ENCODE measurements at places on chromosomes 16 and 17. TPM values are rescaled to one million over a fixed set of nuclear protein-coding genes. Genes with fewer than 3 reads are reported as not detected.

The HOXB8 gene
- 44.8 TPM for polyA plus RNA-seq

The SOX9 gene
- polyA plus RNA-seq, result 17.8 TPM

The FA2H gene
- 3.1 TPM for polyA plus RNA-seq

The MFAP4 gene
- 178 TPM for polyA plus RNA-seq

The ASGR1 gene
- 6.1 TPM for polyA plus RNA-seq

The RPH3AL gene
- 17.3 TPM for polyA plus RNA-seq

The TBC1D3L gene
- 29.6 TPM for polyA plus RNA-seq

GRCh38 chr17:44928950-44929720, 13.8 kb upstream of the GFAP start:
- DNase-seq, result no peak

- no peak for DNase-seq
Observed at GRCh38 chr17:3683054-3683511, 12.9 kb downstream of the P2RX5 start.

DNA sequence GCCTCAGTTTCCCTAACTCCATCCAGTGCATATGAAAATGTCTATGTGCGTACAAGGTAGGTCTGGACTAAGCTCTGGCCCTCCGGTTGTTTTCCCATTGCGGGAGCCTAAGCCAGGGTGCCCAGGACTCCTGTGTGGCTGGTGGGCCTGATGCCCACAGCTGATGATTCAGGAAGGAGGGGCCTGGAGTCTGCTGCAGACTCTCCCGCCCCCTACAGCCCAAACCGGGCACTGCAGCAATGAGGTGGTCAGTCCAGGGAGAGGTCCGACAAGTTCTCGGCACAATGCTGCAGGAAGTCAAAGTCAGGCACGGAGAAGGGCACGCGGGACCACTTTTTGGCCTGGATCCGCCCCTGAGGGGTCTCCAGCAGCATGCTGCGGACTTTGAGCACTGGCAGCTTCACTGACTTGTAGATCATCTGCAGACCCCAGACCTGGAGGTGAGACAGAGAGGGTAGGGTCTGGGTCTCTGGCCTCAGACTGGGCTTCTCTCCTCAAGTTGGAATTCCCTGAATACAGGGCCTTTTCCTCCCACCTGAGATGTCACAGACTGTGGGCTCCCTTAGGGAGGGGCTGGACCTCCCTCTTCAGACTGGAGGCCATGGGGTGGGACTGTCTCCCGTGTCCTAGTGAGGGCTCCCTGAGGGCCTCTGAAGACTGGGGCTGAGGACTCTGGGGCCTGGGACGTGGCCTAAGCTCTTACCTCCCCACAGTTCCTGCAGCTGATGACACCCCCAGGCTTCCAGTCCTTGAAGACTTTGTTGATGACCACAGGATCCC, 3.4 kb upstream of the ZNF385C start:
- no peak for DNase-seq

- DNase-seq, result no peak
Observed at GRCh38 chr16:30112197-30113030, 923 bp downstream of the GDPD3 start.

DNA sequence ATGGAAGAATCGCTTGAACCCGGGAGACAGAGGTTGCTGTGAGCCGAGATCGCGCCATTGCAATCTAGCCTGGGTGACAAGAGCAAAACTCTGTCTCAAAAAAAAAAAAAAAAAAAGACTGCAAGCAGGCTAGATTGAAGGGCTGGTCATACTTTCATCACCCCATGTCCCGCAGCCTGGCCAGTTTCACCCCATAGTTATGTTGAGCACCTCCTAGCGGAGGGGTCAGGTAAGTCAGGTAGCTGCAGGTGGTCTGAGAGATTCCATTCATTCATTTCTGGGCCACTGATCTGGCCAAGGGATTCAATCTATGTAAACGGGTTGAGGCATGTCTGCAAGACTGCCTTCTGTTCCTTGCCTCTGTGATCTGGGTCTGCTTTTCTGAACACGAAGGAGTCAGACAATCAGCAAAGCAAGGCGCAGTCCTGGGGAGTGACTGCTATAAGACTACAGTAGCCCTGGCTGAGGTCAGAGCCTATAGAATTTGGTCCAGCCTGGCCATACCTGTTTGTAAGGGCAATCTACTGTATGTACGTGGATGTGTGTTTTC, 23.6 kb upstream of the BPTF start:
- no peak for DNase-seq

GRCh38 chr16:11462861-11463260, 117.6 kb downstream of the RMI2 start:
- no peak for DNase-seq

DNA sequence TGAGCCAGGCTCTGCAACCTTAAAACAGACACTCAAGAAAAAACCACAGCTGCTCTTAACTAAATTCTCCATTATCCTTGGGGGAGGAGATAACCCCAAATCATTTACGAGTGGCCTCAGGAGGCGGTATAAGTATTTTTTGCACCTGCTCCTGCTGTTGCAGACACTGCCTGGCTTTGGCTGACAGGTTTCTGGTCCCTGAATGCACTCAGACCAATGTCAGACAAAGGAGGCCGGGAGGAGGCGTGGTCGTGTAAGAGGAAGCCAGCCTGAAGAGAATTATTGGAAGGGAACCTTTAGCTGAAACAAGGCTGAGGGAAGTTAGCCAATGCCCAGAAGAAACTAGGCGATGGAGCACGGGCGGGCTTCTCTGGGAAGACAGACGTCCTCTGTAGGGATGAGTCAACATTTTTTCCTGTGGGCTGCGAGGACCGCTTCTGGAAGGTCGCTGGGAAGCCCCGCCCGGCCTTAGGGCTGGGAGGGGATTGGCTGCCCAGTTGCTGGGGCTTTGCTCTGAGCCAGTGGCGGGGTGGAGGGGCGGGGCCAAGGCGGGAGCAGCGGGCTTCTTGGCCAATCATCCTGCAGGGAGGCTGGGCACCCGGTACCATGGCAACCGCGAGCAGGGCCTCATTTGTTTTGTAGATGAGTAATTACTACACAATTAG, 82.3 kb downstream of the CCDC182 start:
- peak; percentile 90 for DNase-seq

DNA sequence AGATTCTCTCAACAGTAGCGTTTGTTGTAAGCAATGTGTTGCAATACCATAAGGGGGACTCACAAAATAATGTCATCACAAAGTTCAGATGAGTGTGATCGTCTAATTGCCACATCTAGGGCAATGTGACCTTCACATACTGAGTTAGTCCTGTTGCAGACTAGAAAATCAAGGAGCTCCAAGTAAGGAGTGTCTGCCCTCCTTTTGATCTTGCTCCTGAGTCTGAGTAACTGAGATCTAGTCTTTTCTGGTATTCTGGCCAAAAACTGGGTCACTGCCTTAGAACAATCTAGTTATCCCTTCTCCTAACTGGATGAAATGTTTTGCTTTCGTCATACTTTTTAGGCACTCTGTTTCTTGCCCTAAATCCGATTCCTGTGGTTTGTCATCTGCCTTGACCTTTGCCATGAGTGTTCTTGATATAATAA, 712.1 kb downstream of the CDH11 start:
- DNase-seq, result no peak

DNA sequence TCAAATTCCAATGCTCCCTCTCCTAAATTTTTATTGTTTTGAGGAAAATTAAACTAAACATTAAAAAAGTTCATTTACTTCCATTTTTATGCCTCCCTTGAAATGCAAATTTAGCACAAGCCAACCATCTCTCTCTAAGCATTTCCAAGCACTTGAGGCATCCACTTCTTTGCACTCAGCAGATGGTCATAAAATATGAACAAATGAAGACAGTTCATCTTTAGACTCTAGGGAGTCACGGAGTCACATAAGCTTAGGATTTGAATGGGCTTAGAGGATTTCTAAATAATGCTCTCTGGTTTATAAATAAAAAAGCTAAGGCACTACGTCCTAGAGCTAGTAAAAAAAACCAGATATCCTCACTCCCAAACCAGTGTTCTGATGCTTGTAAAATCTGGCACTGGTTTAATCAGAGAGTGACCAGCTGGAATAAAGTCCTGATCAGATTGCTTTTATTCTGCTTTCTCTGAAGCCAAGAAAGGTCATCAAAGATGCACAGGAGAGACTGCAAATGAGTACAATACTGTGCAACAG, 204.2 kb downstream of the CA10 start:
- no peak for DNase-seq

- no peak for DNase-seq
Observed at GRCh38 chr17:69142175-69142802, 594 bp upstream of the ABCA6 start.

- no peak for DNase-seq
Observed at GRCh38 chr17:78268191-78268874, 36.9 kb downstream of the TMEM235 start.
